ENCODE measurements at places on chromosomes 7 and 10.

DNA sequence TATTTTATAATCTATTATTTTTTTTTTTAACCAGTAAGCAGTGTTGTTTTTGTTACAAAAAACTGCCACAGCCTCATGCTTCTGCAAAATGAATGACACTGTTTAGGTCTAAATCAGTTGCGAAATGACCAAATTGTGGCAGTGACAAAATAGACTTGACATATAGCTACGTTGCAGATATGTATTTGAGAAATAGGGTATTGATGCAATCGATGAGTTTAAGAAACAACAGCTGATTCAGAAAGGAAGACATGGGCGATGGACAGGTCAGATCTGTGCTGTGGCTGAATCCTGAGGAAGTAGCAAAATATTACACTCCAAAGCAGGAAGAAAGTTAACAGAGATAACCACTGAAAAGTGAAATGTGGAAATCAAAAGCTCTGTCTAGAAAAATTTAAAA is 89.0 kb upstream of the STEAP4 start:
- no peak for DNase-seq

- DNase-seq = no peak
Measured at GRCh38 chr10:77421591-77421990, 216.0 kb downstream of the KCNMA1 start.

GRCh38 chr7:30162622-30163124 is 27.9 kb downstream of the MTURN start:
- DNase-seq = no peak

GRCh38 chr7:131548371-131548770 is 8.1 kb downstream of the PODXL start:
- no peak for DNase-seq

Measured in stimulated activated CD4-positive, alpha-beta T cell treated with anti-CD3 and anti-CD28 coated beads, Interleukin-4, amount 100 ng/mL, for 1 hour (primary cell).